Retinal pigment epithelial cell (primary cell): ENCODE measurements at places on chromosomes 2 and 18.

DNA sequence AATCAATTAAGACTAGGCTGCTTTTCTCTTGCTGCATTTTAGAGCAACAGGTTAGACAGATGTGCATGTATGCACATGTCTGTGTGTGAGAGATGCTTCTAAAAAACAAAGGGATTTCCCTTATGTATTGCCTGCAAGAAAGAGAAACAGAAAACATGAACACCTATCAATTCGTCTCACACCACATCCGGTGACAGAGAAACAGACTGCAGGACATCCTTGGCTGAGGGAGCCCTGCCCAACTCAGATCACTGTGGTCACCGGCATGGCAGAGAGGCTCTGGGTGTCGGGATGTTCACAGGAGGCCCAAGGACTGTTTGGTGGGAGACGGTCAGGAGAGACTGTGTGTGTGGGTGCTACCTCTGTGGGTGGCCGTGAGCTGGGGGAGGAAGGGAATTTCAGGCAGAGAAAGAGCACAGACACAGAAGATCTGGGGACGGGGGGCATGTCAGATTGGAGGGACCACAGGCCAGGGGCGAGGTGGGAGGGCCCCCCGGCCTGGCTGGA lies 24.9 kb downstream of the FHL2 start:
- no peak for DNase-seq

- no peak for DNase-seq
Measured at GRCh38 chr2:231970461-231970860, 8.9 kb downstream of the DIS3L2 start.

DNA sequence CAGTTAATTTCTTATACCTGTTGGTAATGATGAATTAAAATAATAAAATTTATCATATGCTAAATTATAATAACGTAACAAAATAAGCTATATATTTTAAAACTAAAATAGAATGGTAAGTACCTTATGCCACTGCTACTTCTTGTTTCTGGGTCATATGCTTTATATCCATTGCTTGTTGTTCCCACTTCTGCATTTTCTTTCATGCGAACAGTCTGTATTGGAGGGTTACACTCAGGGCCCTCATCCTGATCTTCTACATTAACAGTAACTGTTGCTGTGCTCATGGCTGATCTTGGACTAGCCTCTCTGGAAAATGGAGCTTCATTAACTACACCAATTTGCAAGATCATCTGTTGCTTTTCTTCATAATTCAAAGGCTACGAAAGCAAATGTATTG lies 22.2 kb downstream of the DSC2 start:
- DNase-seq = no peak

- no peak for DNase-seq
Measured at GRCh38 chr18:49844903-49845302, 31.6 kb upstream of the ACAA2 start.

DNA sequence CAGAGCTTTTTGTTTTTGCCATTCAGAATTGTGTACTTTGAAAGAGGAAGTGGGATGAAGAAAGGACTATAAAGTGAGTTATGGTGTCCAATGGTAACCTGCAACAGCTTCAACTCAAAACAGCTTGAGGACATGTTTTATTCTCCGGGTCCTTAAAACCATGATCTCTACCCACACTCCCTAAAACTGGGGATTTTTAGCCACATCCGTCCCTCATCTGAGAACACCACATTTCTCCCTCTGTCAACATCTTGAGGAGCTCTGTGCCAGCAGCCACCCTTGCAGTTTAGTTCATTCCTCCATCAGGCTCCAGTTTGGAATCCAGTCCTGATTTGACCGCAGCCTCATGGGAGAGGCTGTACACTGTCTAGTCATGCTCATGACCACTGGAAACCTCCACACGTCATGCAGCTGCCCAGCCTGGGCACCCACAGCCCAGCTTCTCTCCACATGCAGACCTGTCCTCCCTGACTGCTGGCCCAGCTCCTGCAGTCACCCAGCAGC lies 62.6 kb downstream of the C18orf63 start:
- no peak for DNase-seq

GRCh38 chr2:138572318-138572717 lies 70.7 kb downstream of the SPOPL start:
- peak; percentile 41 for DNase-seq

GRCh38 chr2:219176818-219177551 lies at the start of gene CNPPD1:
CNPPD1 (minus strand) TSS chr2:219176925; CDS start chr2:219176828, 97 bp downstream.
- no peak for DNase-seq

- no peak for DNase-seq
Measured at GRCh38 chr2:156423674-156424282, 12.4 kb upstream of the GPD2 start.

DNA sequence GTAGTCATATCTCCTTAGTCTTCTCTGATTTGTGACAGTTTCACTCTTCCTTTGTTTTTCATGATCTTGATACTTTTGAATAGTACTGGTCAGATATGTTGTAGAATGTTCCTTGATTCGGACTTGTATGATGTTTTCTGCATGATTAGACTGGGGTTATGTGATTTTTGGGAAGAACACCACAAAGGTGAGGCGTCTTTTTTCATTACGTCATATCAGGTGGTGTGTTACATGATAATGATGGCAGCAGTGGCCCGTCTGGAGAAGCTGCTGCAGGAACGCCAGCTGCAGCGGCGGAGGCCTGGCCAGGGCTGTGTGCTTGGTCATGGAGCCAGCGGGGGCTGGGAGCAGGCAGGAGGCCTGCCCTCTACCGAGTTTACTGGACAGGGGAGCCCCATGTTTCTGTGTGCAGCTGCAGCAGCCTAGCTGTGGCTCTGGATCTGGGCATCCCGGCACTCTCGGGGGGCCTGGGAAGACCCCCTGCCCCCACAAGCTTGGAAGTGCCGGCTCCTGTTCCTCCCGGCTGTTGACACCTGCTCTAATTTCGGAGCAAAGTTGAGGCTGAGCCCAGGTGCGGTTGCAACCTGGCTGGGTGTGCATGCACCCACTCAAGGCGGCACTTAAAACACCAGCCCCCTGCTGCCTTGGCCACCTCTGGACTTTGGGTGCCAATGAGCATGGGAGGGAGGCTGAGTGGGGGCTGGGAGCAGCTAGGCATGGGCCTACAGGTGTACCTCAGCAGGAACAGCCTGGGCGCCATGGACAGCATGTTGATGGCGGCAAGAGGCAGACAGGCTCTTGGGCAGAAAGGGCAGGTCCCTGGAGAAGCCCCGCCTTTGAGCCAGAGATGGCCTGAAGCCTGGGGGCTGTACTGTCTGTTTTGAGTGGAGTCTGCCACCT lies 26.1 kb downstream of the SLC4A10 start:
- DNase-seq = no peak
